ENCODE measurements at places on chromosomes 6 and 20. TPM values are rescaled to one million over a fixed set of nuclear protein-coding genes. Genes with fewer than 3 reads are reported as not detected.

The SEC63 gene
- total RNA-seq: 23.1 TPM

DNA sequence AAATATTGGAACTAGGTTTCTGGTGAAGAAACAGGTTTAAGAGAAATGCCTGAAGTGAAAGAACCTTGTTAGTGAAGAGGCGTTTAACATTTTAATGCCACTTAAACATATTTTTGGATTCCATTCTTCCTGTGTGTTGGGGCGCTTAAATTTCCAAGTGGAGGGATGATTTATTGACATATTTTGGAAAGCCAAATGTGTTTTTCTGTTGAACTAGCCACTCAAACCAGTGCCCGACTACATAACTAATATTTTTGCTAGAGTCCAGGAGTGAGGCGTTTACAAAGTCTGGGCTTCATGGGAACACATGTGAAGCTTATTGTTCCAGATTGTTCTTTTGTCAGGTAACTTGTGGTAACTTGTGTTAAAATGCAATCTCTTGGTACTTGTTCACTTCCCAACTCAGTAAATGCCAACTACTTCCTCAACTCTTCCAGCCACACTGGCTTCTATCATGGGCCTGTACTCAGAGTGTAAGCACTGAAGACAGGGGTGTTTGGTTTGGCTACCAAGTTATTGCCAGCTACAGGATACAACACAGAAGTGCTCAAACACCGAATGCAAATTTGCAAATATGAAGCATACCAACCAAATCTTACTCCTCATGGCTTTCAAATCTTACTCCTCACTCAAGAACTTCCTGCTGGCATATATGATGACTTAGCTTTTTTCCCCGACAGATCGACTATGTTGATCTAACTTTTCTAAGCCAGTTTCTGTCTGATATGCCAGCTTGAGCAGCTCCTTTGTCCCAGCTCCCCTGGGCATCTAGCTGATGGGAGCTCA is 2.0 kb upstream of the ZNFX1 start:
- no peak for DNase-seq

DNA sequence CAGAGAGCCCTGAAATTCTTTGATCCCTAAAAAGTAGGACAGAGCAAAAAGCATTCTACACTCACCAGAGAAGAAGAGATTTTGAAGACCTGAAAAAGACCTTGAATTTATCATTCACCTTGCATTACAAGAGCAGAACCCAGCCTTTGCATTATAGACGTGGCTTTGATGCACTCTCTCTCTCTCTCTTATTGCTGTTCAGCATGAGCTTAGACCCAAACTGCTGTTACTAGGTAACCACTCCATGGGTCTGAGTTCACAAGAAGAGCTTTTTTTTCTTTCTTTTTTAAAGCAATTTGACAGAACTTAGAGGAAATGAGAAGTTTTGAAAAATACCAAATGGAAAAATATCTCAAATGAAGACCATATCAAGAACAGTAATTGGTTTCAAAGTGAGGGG is 44.4 kb downstream of the COL9A1 start:
- no peak for DNase-seq

GRCh38 chr6:3841066-3841454 is 8.1 kb upstream of the FAM50B start:
- no peak for DNase-seq

The BIRC7 gene
- total RNA-seq: not detected

DNA sequence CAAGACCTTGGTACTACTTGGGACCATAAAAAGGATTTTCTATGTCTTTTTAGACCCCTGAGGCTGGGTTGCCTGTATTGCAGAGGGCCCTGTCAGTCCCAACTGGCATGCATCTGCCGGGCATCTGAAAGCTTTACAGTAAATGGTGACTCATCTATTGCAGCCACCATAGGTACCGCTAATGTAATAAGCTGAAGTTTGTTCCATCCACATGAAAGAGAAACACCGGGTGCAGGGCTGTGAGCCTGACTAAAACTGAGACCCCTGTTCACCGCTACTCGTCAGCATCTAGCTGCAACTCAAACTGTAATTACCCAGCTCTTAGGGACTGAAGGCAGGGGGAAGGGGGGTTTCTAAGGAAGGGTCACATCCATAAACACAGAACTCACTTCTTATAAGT is 49.5 kb downstream of the TRERF1 start:
- DNase-seq: no peak

- no peak for DNase-seq
These were observed 8.0 kb downstream of the CSE1L start for GRCh38 chr20:49054056-49054643.

DNA sequence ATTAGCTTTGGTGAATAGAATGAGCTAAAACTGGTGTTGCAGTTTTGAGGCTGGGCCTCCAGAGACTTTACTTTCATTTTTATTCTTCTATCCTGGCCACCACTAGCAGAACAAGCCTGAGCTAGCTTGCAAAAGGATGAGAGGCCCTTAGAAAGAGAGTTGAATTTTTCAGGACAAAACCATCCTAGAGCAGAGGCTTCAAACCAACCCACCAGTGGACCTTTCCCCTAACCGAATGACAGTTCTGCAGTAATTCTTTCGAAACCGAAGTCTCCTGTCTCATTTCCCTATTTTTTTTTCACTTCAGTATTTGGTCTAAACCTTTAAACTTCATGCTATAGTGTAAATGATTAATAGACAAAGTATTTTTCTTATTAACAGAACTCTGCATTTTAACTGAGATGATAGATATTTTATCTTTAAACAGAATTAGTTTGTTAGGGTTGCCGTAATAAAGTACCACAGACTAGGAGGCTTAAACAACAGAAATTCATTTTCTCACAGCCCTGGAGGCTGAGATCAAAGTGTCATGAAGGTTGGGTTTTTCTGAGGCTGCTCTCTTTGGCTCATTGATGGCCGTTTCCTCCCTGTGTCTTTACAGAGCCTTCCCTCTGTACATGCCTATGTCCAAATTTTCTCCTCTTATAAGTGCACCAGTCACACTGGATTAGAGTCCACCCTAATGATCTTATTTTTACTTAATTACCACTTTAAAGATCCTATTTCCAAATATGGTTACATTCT is 80.6 kb upstream of the PAK5 start:
- no peak for DNase-seq

GRCh38 chr6:44558024-44558831 is 170.7 kb downstream of the CDC5L start:
- DNase-seq: no peak

GRCh38 chr6:168525114-168525513 is 84.1 kb downstream of the SMOC2 start:
- no peak for DNase-seq

- no peak for DNase-seq
These were observed 35.8 kb upstream of the MRGBP start for GRCh38 chr20:62760471-62760855.
